ENCODE measurements at places on chromosomes 6 and 20.
A peak's percentile ranks its signal among the peaks of the same experiment; 100 is the strongest.

- DNase-seq, result no peak
Measured at GRCh38 chr6:125528621-125529041, 220.8 kb upstream of the HEY2 start.

DNA sequence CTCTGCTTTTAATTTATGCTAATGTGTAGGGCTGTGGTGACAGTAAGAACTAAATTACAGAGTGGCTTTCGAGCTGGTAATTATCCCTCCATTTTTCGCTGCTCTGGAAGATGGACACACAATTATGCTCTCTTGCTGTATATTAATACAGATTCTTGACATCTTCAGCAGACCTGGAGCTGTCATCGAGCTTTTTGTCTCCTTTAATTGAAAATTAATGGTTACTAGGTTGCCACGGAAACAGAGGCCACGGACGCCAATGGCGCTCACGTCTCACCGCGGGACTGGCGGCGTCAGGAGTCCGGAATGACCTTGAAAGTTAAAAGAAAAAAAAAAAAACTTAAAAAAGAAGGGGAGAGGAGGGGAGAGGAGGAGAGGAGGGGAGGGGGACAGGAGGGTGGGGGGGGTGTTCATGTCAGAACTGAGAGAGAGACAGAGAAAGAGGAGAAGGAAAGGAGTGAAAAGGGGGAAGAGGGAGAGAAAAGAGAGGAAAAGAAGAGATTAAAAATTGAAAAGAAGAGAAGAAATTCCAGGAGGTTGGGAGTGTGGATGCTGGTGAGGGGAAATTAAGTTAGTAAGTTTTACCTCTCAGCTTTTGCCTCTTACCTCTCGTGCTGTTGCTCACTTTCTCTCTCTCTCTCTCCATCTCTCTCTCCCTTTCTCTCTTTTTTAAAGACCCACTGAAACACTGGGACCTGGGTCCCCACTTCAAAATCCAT lies 22.1 kb upstream of the FOXP4 start:
- no peak for DNase-seq

DNA sequence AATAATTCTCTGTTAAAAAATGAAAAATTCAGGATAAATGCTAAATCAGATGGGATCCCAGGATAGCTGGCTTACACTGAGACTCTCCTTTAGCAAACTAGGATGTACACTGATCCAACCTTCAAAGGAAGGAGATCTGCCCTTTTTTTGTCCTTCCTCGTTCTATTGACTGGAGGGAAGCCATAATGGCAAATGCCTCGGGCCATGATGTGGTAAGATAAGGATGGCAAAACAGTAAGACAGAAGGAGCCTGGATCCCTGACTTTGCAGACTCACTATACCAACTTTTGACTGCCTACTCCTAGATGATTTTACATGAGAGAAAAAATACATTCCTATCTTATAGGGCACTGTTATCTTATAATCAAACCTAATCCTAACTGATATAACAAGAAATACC lies 156.9 kb upstream of the BEND3 start:
- no peak for DNase-seq

DNA sequence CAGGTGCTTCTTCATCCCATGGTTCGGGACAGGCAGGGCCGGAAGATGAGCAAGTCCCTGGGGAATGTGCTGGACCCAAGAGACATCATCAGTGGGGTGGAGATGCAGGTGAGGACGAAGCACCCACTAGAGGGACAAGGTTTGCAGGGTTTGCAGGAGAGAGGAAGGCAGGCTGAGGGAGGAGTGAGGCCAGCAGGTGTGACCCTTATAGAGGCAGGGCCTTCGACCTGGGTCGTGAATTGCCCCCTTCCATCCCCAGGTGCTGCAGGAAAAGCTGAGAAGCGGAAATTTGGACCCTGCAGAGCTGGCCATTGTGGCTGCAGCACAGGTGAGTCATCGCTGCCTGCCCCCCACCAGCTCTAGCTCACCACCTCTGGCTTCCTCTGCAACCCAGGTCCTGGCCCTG lies 8.4 kb downstream of the VARS2 start:
- no peak for DNase-seq

DNA sequence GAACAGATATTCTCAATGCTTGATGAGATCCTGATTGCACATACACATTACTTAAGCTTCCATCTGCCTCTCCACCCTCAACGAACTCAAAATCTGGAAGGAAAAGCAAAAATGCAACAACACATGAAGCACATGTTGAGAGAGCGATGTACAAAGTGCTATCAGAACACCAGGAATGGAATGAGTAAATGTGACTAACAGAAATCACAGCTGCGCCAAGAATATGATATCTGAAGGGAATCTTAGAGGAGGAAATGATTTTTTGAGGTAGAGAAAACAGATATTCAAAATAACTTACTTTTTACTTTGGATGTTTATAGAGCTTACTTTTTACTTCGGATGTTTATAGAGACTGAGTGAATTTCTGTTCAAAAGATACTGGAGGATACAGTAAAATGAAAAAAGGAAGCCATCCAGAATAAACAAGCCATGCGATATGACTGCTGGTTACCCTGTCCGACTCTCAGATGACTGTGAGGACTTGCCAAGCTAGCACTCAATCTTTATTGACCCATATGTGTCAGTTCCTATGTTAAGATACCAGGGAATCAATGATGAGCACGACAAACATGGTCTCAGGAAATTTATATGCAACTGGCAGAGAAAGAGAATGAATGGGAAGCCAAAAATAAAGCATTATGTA lies 102.0 kb downstream of the SMLR1 start:
- no peak for DNase-seq

DNA sequence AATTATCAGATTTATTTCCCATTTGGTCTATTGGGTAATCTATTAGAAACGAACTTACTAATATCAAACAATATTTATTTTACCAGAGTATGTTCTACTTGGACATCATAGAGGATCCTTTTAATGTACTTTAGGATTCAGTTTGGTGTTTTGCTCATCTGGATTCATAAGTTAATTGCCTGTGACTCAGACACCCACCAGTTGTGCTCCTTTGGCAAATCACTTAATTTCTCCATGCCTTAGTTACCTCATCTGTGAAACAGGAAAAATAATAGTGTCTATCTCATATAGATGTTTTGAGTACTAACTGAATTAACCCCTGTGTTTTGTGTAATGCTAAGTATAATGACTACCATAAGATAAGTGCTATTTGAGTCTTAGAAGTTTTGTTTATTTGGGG lies 292.1 kb downstream of the LAMA2 start:
- DNase-seq, result no peak

GRCh38 chr6:113802779-113803178 lies 54.4 kb upstream of the MARCKS start:
- no peak for DNase-seq

GRCh38 chr6:54737247-54737646 lies 109.3 kb upstream of the FAM83B start:
- DNase-seq, result peak; percentile 9

- DNase-seq, result no peak
Measured at GRCh38 chr6:42564506-42564825, 637 bp downstream of the UBR2 start.

DNA sequence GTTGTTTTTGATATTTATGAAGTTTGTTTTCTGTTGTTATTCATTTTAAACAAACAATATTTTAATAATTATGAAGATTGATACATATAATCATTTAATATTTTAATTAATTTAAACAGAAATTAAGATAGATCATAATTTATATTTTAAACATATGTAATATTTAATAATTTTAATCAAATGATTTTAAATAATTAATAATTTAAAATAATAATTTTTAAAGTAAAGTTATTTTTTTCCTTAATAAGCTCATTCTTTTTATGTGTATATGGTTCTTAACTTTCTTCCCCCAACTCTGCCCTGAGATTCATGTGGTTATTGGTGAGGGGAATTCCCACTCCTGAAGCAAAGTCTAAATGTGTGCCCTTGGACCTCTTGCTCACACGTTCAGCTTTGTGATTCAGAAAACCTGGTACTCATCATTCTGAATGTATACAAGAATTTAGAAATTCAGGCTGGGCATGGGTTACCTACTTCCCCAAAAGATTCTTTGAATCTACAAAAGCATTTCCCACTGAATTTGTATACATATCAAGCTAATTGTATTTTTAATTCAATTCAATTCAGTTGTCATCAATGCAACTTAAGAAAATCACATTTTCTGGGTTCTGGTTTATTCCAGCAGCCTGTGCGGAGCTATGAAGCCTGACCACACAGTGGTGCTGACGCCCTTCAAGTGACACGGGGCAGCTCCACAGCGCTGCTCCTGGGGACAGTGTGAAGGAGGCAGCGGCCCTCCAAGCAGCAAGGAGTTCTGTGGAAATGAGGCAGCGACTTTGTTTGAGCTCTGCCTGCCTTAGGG lies 168.9 kb upstream of the UST start:
- DNase-seq, result peak; percentile 66

- DNase-seq, result no peak
Measured at GRCh38 chr6:144365271-144365670, 80.1 kb downstream of the UTRN start.
